ENCODE measurements at places on chromosomes 3 and 15. TPM values are rescaled to one million over a fixed set of nuclear protein-coding genes. Genes with fewer than 3 reads are reported as not detected.

Gene SH2D7
- not detected for total RNA-seq

Gene RBP2
- total RNA-seq, result not detected

Gene CHRFAM7A
- not detected for total RNA-seq

Gene ITGA11
- total RNA-seq, result 0.17 TPM

Gene GOLGA8J
- 0.22 TPM for total RNA-seq

Gene GCHFR
- 10.8 TPM for total RNA-seq

Gene RAB6B
- 0.86 TPM for total RNA-seq

Gene DENND6A
- 22.1 TPM for total RNA-seq

Gene SLC12A8
- 7.1 TPM for total RNA-seq

Gene ARNT2
- total RNA-seq, result 1.4 TPM

Gene BOC
- 1.7 TPM for total RNA-seq

Gene ATP6V1A
- 69.3 TPM for total RNA-seq

Gene C3orf33
- total RNA-seq, result 2.9 TPM

Gene PTH1R
- total RNA-seq, result 1.7 TPM

Gene MYO5C
- total RNA-seq, result 0.63 TPM

Gene CPNE9
- not detected for total RNA-seq

Gene COL6A5
- 0.32 TPM for total RNA-seq

Gene SAMMSON
- total RNA-seq, result not detected

Gene PCSK6
- 2.6 TPM for total RNA-seq

Gene CADM2
- total RNA-seq, result 3.7 TPM

Gene LRRFIP2
- total RNA-seq, result 40.2 TPM

Gene IL17RC
- total RNA-seq, result 9.3 TPM

Gene SLC51B
- total RNA-seq, result not detected

Gene CACNA1D
- total RNA-seq, result 0.85 TPM

Gene GRM2
- total RNA-seq, result 5.6 TPM

Gene FOXB1
- total RNA-seq, result not detected

Gene HDAC11
- 1.0 TPM for total RNA-seq

Gene GP9
- not detected for total RNA-seq

Gene CCDC54
- total RNA-seq, result not detected

Gene MUC4
- not detected for total RNA-seq

Gene TRA2B
- total RNA-seq, result 339 TPM

Gene OR5AC2
- total RNA-seq, result not detected

Gene TF
- total RNA-seq, result 0.11 TPM

Gene RLBP1
- not detected for total RNA-seq

Gene PRSS50
- total RNA-seq, result not detected

Gene ABI3BP
- total RNA-seq, result 4.3 TPM

Gene ERICH6
- 0.24 TPM for total RNA-seq

Gene IFT122
- 48.2 TPM for total RNA-seq

Gene NLGN1
- total RNA-seq, result 0.39 TPM

Gene GPR171
- not detected for total RNA-seq

Gene PLSCR5
- total RNA-seq, result not detected

Gene PRRT3
- 1.8 TPM for total RNA-seq

Gene LIPH
- total RNA-seq, result 12.1 TPM

Gene SLC27A2
- 0.79 TPM for total RNA-seq

Gene OCA2
- not detected for total RNA-seq

Gene ASB7
- total RNA-seq, result 15.0 TPM

Gene CYP1A2
- total RNA-seq, result not detected

Gene DISP2
- 0.62 TPM for total RNA-seq

Gene TAGLN3
- total RNA-seq, result not detected

Gene MESP2
- total RNA-seq, result 0.26 TPM

Gene IDH2
- 120 TPM for total RNA-seq
